ENCODE measurements at places on chromosomes 6 and 20. TPM values are rescaled to one million over a fixed set of nuclear protein-coding genes. Genes with fewer than 3 reads are reported as not detected.

DNA sequence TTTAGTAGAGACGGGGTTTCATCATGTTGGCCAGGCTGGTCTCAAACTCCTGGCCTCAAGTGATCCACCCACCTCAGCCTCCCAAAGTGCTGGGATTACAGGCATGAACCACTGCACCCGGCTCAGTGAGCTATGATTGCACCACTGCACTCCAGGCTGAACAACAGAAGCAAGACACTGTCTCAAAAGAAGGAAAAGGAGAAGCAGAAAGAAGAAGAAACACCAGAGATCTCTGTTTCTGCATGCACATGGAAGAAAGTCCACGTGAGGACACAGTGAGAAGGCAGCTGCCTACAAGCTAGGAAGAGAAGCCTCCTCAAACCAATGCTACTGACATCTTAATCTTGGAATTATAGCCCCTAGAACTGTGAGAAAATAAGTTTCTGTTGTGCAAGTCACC is 16.0 kb downstream of the ECT2L start:
- DNase-seq, result no peak

DNA sequence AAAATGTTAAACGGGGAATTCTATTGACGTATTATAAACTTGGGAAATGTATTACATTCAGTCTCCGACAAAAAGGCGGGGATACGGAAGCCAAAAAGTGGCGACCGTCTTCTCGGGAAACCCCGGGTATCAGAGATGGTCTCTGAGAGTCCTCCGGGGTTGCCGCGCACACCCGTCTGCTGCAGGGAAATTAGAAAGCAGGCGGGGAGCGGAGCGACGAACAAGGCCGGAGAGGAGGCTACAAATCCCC is 1.5 kb downstream of the SALL4 start:
- DNase-seq, result no peak

DNA sequence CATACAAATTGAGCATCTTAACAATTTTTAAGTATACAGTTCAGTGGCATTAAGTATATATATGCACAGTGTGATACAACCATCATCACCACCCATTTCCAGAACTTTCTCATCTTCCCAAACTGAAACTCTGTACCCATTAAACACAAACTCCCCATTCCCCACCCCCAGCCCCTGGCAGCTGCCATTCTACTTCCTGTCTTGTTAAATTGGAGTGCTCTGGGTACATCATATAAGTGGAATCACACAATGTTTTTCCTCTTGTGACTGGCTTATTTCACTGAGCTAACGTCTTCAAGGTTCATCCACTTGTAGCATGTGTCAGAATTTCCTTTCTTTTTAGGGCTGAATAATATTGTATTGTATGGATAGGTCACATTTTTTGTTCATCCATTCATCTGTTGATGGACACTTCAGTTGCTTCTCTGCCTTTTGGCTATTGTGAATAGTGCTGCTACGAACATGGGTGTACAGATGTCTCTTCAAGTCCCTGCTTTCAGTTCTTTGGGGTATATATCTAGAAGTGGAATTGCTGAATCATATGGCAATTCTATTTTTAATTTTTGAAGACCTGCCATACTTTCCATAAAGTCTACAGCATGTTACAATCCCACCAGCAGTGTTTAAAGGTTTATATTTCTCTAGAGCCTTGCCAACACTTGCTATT is 19.6 kb upstream of the RREB1 start:
- DNase-seq, result no peak

The RAB23 gene
- total RNA-seq, result 18.2 TPM

- no peak for DNase-seq
Measured at GRCh38 chr6:14125346-14125745, 7.8 kb downstream of the CD83 start.

GRCh38 chr6:139429580-139430145 is 55.2 kb upstream of the CITED2 start:
- no peak for DNase-seq

DNA sequence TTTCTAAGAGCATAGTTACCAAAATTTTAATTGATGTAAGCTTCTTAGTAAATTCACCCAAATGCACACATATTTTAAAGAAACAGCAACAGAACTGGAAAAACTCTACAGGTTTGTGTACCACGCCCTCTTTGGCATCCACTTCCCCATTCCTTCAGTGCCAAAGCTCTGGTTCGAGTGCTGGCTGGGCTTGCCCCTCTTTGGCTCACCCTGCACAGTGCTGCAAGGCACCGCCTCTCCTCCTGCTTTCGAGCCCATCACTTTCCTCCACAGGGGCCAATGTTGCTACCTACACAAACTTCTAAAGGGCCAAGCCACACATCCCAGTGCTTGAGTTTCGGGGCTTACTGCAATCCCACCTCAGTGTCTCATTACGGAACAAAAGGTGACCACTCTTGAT is 9.6 kb downstream of the LRP11 start:
- peak; percentile 83 for DNase-seq

DNA sequence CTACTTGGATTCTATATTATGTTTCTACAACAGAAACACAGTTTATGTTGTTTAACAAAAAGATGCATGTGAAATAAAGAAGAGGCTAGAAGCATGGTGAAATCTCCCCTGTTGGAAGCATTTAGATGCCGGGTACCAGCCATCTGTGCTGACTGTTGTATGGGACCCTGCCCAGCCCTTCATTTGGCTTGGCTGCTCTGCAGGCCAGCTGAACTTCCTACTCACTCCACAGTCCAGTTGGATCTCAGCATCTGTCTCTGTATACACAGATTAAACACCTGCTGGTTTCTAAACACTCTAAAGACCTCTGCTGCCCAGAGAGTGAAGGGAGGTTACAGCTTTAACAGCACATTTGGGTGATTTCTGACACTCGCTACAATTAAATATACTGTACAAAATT is 228.3 kb downstream of the SLC35F1 start:
- no peak for DNase-seq

- no peak for DNase-seq
Measured at GRCh38 chr20:19991308-19991707, 25.9 kb upstream of the NAA20 start.

GRCh38 chr6:12474167-12475140 is 184.3 kb downstream of the EDN1 start:
- DNase-seq, result peak; percentile 89

GRCh38 chr20:36720510-36720909 is 25.4 kb downstream of the NDRG3 start:
- DNase-seq, result no peak

The PNPLA1 gene
- total RNA-seq, result not detected

The OR2H1 gene
- not detected for total RNA-seq

DNA sequence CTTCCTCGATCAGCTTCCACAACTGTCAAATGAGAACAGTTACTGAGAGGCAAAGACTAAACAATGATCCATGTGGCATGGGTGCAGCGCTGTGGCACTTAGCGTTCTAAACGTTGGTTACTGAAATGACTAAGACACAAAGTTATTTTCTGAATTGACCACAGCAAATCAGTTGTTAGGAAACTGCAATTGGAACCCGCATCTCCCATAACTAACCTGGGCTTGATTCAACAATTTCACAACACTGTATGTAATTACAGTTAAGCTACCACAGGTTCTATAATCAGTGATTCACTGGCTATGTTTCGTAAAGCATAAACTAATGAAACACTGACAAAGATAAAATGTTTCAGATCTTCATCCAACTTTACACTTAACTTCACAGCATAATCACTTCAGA is 12.5 kb downstream of the WDR27 start:
- no peak for DNase-seq

The NHLRC1 gene
- total RNA-seq, result 2.1 TPM

DNA sequence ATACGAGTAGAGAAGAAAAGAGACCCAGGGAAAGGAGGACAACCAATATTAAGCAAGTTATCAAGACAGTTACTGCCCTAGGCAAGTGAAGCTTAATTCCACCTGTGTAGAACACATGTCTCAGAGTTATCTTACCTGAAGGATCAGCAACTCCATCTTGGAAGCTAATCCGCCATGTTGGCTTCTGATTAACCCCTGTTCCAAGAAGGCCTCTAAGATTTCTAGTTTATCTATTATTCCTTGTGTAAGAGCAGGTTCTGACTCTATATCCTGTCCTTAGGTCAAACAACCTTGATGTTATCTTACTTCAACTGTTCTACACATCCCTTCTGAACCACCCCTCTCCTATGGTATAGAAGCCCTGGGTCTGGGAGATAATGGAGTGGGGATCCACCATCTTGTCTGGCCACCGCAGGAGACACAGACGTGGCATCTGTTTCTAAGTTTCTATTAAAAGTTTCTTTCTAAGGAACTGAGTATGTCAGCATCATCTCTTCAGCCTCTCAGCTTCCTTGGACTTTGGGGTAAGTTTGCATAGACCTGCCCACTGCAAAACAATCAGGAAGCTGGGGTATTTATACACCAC is 27.7 kb upstream of the PTPN1 start:
- no peak for DNase-seq

DNA sequence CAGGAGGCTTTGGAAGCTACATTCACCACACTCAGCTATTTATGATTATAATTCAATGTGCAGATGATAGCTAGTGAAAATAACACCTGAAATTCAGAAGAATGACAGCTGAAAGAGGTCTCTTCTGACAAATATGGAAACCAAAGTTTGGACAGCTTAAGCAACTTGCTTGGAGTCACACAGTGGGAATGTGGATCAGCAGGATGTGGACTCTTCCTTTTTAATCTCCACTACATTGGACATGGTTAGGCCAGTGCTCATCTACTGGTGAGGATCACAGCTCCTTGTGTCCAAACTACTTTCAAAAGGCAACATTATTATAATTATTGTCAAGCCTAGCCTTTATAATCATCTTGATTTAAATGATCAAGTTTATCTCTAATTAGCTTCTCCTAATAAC is 10.4 kb downstream of the TRAPPC3L start:
- DNase-seq, result no peak

- DNase-seq, result peak; percentile 62
Measured at GRCh38 chr6:125041740-125042459, 79.7 kb downstream of the RNF217 start.

The GDAP1L1 gene
- total RNA-seq, result not detected

The DYNLT2 gene
- total RNA-seq, result 0.85 TPM

DNA sequence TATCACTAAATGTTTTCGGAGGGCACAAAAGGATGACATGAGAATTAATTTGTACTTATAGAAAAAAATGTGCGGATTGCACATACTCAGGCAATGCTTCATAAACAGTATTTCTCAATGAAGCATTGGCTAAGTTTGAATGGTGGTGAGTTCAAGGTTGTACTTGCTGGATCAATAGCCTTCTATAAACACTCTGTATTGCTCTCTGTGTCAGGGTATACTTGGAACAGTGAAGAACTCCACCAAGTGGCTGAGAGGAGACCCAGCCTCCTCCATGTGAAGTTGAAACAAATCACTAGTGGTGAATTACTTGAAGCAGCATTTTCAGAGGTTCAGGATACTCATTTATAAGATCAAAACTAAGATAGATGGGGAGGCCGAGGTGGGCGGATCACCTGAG is 360.6 kb downstream of the RIMS1 start:
- no peak for DNase-seq

DNA sequence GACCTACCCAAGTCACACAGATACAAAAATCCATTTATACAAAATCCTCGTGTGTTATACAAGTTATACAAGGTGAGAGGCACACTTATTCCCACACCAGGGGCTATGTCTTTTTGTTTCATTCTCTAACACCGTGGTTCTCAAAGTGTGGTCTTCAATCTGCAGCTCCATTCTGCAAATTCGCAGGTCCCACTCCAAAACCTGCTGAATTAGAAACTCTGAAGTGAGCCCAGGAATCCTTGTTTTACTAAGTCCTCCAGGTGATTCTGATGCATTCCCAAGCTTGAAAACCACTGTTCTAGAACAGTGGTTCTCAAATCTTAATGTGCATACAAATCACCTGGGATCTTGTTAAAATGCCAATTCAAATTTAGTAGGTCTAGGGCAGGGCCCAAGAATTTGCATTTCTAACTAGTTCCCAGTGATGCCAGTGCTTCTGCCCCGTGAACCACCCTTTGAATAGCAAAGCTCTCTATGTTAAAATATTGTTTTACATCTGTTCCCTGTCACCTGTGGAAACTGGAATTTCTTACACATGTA is 35.1 kb downstream of the LRFN2 start:
- DNase-seq, result no peak

DNA sequence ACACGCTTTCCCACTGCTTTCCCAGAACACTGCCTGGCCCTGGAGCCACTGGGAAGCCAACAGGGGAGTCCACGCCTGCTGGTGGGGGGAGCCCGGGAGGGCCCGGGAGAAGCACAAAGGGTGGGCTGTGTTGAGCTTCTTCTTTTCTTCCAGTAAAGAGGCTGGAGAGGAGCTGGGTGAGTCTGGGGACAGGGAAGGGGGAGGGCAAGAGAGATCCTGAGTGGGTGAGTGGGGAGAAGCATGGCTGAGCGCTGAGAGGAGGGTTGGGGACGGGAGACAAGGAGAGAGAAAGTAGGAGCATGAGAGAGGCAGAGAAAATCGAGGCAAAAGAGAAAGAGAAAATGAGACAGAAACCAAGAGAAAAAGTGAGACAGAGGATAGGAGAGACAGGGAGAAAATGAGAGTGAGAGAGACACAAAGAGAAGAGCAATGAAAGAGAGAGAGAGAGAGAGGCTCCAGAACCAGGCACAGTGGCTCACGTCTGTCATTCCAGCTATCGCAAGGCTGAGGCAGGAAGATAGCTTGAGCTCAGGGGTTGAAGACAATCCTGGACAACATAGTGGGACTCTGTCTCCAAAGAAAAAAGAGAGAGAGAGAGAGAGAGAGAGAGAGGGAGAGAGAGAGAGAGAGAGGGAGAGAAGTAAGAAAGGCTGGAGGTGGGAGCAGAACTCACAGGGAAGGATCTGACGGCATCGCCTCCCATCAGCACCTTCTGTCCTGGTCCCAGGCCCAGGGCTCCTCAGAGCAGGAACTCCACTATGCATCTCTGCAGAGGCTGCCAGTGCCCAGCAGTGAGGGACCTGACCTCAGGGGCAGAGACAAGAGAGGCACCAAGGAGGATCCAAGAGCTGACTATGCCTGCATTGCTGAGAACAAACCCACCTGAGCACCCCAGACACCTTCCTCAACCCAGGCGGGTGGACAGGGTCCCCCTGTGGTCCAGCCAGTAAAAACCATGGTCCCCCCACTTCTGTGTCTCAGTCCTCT is 2.0 kb downstream of the LST1 start:
- DNase-seq, result no peak

The HLA-DQA2 gene
- total RNA-seq, result not detected

DNA sequence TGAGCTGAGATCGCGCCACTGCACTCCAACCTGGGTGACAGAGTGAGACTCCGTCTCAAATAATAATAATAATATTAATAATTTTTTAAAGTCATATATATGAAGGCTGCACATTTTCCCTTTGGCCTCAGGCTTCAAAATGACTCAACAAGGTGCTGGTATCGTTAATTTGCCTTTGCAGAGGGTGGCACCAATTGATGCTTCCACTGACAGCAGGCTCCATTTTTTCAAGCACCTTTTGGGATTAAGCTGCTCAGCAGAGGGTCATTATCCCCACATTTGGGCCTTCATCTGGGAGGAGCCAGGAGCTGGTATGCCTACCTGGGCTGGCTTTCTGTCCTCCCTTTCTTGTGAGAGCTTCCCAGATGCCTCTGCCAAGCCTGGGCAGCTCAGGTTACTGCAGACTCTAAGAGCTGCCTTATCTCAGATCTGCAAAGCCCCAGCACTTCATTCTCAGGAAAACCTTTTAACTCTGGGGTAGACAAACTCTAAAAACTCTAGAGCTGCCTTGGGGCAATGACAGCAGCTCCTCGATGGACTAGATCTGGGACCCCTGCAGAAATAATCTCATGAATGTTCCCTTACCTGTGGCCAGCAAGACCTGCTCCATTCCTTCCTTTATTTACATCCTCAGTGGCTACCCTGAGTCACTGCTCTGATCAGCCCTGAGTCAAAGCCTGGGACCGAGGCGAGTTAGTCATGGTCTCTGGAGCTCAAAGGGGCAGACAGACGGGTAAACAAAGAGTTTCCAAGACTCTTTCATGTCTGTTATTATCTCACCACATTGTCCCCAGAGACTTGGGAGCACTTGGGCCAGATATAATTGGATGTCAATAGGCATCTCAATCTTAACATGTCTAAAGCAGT is 80.0 kb upstream of the EYA2 start:
- peak; percentile 69 for DNase-seq

All from foreskin keratinocyte (primary cell).